ENCODE measurements at places on chromosomes 2 and 18. TPM values are rescaled to one million over a fixed set of nuclear protein-coding genes. Genes with fewer than 3 reads are reported as not detected.

NPAS2 gene
- 14.6 TPM for total RNA-seq

ASIC4 gene
- total RNA-seq, result not detected

ROCK2 gene
- total RNA-seq, result 31.2 TPM

C2orf81 gene
- total RNA-seq, result 1.5 TPM

IL1F10 gene
- total RNA-seq, result not detected

NEB gene
- 0.27 TPM for total RNA-seq

C1GALT1C1L gene
- 0.11 TPM for total RNA-seq

REG1A gene
- total RNA-seq, result not detected
